ENCODE measurements at places on chromosomes 16 and 17. TPM values are rescaled to one million over a fixed set of nuclear protein-coding genes. Genes with fewer than 3 reads are reported as not detected.

The GAS2L2 gene
- total RNA-seq = not detected

The PMFBP1 gene
- total RNA-seq = 1.6 TPM

- DNase-seq = no peak
Measured at GRCh38 chr16:89973654-89974335, 25.2 kb downstream of the DEF8 start.

GRCh38 chr17:22270381-22270780, 578.1 kb downstream of the KCNJ18 start:
- no peak for DNase-seq

GRCh38 chr16:68350813-68351350, 40.1 kb downstream of the PRMT7 start:
- DNase-seq = no peak

DNA sequence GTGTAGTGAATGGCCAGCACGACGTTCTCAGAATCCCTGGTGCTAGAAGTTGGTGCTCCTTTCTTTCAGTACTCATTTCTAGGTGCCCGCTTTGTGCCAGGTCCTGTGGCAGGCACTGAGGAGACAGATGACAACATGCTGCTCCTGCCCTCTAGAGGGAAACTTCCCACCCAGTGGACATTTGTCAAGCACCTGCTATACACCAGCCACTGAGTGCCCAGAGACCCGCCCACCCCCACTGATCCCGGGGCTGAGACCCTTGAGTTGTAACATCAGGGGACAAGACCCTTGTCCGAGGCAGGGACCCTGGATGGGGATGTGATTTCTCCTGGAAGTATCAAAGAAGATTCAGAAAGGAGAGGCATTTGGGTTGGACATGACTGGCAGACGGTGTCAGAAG, 25.1 kb downstream of the UNC13D start:
- DNase-seq = no peak

The GNG13 gene
- not detected for total RNA-seq

DNA sequence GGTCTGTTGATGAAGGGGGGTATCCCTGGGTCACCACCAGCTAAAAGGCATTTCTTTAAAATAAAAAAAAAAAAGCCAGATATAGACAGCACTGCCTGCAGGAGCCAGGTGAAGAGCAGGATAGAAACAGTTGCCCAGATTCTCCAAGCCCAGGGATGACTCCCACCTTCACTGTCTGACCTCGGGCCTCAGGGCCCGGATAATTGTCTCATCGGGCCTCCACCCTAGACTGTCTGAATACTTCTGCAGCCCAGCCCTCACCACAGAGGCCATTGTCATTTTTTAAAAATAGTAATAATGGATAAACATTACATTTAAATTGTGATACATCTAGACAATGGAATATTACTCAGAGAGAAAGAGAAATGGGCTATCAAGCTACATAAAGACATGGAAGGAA, 92.8 kb upstream of the TNRC6C start:
- no peak for DNase-seq

The CSH1 gene
- not detected for total RNA-seq

The HS3ST4 gene
- 1.7 TPM for total RNA-seq

GRCh38 chr16:740764-741505, at the start of gene CIAO3:
Gene CIAO3, minus strand, starts transcription at chr16:740997. Its CDS starts 12 bp downstream, at chr16:740985.
- peak; percentile 91 for DNase-seq

DNA sequence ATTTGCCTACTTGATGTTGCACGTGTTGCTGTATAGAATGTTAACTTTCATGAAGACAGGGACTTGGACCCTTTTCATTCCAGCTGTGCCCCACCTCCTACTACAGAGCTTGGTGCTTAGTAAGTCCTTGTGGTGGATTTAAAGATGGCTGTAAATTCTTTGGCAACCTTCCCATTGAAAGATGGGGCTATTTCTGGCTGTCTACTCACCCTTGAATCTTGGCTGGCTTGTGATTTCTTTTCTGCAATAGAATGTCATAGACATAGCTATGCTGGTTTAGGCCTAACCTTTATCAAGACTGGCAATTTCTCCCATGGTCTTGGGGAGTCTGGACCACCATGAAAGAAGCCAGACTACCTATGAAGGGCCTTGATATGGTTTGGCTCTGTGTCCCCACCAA, 59.0 kb downstream of the ACSM2A start:
- no peak for DNase-seq

The TBC1D3K gene
- total RNA-seq = not detected

DNA sequence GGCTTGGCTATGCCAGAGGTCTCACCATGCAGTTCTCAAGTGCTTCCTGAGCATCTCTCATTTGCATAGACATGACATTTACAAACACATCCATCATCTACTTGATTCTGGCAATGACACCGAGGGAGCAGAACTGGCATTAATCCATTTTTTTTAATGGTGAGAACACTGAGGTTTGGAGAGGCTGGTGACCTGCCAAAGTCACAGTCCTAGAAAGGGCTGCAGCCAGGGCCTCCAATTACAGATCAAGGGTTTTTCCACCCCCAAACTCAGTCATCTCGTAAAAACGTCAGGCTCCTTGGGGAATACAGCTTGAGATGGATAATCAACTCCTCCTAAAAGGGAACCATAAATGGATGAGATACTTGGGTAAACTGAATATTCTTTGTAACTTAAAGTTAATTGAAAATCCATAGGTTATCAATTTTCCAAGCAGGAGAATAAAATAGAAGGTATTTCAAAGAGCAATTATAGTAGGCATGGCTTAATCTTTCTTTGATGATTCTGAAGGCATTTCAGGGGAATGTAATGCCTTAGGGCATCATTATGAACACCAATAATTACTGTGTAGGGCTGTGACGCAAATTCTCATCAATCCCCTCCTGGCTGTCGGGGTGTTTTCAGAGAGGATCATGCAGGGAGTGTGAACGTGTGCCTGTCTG, 9.4 kb upstream of the MEOX1 start:
- no peak for DNase-seq

DNA sequence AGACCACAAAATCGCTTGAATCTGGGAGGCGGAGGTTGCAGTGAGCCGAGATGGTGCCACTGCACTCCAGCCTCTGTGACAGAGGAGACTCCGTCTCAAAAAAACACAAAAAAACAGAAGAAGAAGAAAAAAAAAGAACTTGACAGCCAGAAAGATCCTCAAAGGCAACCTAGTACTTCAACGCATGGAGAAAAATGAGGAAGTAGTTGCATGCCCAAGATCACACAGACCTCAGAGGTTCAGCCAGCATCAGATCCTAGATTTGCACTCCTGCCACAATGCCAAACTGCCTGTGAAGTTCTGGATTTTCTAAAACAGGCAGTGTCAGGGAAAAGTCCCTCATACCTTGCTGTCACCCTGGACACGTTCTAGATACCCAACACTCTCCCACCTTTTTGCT, 1.5 kb downstream of the ATPAF2 start:
- no peak for DNase-seq

DNA sequence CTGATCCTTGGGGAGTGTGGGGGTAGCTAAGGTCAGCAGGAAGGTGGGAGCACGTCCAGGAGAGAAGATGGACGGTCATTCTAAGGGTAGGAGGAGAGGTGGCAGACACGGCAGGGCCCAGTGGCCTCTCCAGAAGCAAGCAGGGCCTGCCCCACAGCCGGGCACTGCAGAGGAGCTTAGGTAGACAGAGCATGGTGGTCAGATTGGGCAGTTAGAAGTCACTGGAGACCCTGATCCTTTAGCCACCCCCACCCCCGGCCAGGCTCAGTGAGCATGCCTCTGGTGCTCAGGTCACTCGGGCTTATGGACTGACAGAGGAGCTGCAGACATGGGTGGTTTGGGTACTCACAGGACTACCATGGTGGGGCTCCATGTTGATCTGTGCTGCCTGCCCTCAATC, 26.3 kb downstream of the NLRP1 start:
- no peak for DNase-seq

The PRAC2 gene
- not detected for total RNA-seq

DNA sequence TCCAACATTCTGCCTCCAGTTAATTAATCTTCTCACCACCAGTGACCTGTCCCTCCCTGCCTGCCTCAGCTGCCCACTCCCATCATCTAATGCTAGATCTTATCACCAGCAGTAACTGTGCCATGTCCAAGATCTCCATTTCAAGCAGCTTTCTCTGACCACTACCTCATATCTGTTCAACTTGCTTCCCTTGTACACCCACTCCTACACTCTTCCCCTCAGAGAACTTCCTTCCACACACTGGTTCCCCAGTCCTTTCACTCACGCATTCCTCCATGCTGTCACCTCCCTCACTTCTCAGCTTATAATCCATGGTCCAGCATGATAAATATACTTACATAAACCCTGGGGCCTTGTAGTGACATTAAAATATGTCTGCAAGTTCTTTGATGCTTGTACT, 31.8 kb upstream of the DYNLL2 start:
- no peak for DNase-seq

The KCNJ2 gene
- 0.15 TPM for total RNA-seq

The NOD2 gene
- 0.17 TPM for total RNA-seq

The CDRT15L2 gene
- not detected for total RNA-seq

The NTN3 gene
- 1.3 TPM for total RNA-seq

DNA sequence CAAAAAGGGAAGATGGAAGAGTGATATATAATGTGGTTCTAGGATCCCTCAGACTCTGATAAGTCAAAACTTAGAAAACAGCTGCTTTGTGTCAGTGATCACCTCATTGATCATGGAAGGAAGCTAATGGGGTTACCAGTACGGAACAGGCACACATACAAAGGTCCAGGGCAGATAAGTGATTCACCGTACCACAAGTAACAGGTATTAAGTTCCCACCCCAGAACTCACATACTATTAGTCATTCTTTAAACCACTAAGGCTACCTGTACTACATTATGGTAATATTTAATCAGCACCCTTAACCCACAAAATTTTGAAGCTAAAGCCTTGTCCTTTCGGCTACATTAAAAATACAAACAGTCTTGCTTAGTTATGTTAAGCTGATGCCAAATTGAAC, 17.4 kb downstream of the RNF43 start:
- DNase-seq = no peak

DNA sequence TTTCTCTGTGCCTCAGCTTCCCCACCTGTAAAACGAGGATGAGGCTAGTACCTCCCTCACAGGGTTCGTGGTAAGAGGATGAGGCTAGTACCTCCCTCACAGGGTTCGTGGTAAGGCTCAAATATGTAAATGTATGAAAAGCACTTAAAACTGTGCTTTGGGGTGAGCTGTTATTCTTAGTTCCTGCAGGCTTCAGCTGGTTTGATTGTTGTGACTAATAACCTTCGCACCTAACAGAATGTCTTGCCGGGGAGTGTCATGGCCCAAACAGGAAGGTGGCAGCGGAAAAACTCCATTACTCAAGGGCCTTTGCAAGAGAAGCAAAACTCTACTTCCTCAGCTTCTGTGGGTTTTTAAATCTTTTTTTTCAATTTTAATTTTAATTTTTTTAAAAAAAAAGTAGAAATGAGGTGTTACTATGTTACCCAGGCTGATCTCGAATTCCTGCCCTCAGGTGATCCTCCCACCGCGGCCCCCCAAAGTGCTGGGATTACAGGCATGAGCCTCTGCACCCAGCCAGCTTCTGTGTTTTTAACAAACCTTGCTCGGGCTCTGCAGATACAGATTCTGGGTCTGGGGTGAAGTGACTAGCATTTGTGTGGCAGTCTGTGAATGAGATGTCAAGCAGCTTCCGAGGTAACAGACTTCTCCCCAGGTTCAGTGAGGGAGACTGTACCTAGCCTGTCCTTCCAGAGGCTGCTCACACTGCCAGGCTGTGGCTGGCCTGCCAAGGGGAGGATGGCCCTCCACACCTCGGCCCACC, 103.0 kb downstream of the RAB11FIP4 start:
- no peak for DNase-seq

DNA sequence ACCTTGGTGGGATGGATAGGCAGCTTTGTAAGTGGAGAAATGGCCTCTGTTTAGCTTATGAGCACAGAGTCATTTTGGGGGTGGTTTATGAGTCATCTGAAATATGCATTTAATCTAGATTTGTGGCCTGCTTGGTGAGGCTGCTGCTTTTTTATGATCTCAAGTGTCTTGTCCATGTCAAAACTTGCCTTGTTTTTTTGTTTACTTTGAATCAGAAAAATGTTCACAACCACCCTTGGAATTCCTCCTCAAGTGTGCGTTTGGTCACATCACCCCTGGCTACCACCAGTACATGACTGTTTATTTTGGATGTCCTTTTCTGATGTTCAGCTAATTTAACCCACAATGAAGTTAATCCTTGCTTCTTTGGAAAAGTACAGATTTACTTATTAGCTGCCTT, 64.6 kb downstream of the FTO start:
- no peak for DNase-seq

The TBC1D28 gene
- total RNA-seq = 0.24 TPM

The TAF1C gene
- total RNA-seq = 78.6 TPM

- DNase-seq = peak; percentile 63
Measured at GRCh38 chr16:30741461-30741914, 6.7 kb upstream of the PHKG2 start.

- no peak for DNase-seq
Measured at GRCh38 chr17:29918922-29919856, 10.8 kb downstream of the SSH2 start.

- DNase-seq = no peak
Measured at GRCh38 chr16:66442502-66443268, 15.6 kb downstream of the BEAN1 start.

GRCh38 chr17:78322327-78322857, 37.5 kb downstream of the SOCS3 start:
- DNase-seq = no peak

DNA sequence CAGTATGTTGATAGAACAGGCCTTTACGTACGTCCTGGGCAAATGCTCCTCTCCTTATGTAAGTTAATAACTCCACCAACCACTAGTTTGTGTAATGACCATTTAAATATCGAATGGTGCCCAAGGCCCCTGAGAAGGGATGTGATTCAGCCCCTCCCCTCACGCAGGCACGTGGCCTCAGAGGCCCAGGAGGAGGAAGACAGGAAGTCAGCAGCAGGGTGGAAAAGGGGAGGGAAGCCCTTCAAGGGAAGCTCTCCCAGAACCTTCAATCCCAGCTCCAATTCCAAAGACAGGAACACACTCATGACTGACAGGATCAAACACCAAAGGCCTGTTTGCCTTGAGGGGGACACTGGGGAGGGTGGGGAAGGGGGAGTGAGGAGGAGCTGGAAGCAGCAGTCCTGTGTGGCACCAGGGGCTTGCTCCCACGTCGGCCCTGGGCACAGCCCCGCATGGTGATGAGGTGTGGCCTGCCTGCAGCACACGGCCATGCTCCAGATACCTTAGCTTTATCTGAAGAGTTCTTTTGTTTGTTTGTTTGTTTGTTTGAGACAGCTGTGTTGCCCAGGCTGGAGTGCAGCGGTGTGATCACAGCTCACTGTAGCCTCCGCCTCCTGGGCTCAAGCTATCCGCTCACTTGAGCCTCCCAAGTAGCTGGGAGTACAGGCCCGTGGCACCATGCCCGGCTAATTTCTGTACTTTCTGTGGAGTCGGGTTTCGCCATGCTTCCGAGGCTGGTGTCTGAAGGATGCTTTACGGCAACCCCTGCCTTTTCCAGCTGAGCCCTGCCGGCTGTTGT, 105.0 kb downstream of the ZNF778 start:
- peak; percentile 84 for DNase-seq

GRCh38 chr16:57427824-57428223, 19.4 kb downstream of the CIAPIN1 start:
- no peak for DNase-seq

The SLC2A4 gene
- 4.4 TPM for total RNA-seq
